ENCODE measurements at places on chromosomes 3 and 15.

DNA sequence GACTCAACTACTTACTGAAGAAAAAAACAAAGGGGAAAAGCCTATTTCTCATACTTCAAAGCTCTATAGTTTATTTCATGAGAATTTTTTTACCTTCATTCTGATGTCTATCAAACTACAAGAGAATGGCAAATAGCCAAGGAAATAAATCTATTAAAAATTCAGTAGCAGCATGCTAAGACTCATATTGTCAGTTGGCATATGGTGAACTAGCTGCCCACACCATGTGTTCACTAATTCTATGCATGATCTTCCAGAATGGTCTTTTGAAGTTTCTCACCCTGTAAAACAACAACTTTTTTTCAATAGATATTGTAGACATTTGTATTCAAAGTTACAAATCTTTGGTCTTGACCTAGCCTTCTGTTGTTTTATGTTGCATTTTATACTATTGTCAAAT, 386.2 kb downstream of the RSL24D1 start:
- no peak for DNase-seq

DNA sequence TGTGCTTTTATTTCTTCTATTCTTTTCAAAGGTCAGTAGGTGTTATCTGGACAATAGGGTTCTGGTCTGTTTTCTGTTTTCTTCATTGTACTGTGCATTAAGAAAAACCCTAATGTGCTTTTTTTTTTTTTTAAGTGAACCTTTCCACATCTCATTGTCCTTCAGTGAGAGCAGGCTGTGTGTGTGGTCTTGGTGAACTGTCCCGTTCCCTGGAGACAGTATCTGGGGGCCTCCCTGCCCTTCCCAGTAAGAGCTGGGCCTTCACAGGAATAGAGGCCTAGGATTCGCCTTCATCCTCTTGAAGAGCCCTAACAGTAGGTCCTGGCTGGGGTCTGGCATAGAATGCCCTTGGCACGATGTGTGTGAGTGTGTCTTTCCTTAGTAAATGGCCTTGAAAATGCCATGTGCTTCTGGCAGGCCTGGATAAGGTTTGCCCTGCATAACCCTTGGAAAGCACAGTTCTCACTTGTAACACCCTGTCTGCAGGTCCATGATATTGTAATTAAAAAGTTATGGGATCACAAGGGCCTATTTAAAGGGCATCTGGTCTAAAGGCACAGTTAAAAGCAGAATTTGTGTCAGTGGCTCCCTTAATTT, 81.2 kb downstream of the IGF1R start:
- DNase-seq: no peak

DNA sequence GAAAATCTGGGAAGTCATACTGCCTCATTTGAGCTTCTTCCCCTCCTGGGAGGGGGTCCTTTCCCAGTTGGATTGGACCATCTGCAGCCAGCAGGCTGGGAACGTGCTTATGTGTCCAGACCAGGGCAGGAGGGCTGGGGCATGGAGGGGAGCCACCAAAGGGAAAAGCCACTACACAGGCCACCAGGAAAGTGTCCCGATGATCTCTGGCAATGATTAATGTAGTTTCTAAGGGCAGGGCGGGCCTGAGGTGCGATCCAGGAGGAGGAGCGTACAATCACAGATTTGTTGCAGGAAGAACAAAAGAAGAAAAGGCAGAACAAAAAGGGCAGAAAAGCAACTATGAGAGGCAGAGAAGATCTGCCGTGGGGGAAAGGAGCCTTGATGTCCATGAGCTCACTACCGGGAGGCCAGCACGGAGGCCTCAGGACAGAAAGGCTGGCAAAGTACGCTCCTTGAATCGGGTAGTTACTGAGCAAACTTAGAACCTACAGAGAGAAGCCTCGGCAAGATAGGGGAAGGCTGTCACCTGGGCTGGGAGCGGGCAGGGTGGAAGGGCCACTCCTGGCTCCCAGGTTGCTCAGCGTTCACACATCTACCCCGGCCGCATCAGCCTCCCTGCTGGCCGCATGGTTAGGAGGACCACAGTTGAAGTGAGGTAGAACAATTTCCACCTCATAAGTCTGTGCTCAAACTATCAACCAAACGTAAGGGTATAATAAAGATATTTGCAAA, 79.5 kb upstream of the PCSK6 start:
- no peak for DNase-seq

- DNase-seq: no peak
Observed at GRCh38 chr3:8539419-8539818, 37.8 kb downstream of the LMCD1 start.

- DNase-seq: no peak
Observed at GRCh38 chr15:99054025-99054387, 46.4 kb upstream of the PGPEP1L start.

DNA sequence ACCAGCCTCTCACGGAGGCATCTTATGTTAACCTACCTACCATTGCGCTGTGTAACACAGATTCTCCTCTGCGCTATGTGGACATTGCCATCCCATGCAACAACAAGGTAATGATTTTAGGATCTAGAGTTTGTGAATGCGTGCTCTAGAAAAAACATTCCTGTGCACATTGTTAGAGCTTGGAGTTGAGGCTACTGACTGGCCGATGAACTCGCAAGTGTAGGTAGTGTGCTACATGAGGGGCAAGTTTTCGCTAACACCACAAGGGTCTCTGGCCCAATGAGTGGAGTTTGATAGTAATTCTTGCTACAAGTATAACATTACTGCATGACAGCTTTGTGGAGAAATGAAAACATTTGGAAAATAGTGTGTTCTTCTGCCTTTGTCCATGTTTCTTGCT, 4.4 kb downstream of the RPSA start:
- no peak for DNase-seq

DNA sequence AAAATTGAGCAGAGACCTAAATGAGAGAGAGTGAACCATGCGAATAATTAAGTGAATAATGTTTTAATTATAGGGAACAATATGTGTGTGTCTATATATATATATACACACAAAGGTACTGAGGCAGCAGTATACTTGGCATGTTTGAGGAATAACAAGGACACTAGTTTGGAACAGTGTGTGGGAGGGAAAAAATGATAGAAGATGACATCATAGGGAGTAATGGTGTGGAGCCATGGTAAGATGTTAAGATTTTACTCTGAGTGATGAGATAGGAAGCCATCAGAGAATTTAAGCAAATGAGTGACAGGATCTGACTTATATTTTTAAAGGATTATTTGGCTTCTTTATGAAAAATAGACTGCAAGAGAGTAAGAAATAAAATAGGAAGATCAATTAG, 29.1 kb downstream of the DTWD1 start:
- no peak for DNase-seq

GRCh38 chr3:69967156-69967555, 32.4 kb upstream of the SAMMSON start:
- no peak for DNase-seq

DNA sequence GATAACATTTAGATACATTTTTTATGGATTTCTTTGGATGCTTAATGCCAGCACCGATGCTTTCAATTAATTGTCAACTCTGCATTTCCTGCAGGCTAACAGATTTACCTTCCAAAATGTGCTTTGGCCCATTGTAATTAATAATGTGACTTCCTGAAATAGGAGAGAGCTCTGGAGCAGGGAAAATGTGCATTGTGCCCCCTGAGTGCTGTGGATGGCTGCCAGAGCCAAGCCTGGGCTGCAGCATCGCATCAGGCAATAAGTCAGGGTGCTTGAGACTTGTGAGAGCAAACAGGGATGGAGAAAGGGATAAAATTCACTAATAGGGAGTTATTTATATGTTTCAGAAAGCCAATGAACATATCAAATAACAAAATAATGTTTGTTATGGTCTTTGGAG, 133.8 kb downstream of the MOBP start:
- DNase-seq: no peak

DNA sequence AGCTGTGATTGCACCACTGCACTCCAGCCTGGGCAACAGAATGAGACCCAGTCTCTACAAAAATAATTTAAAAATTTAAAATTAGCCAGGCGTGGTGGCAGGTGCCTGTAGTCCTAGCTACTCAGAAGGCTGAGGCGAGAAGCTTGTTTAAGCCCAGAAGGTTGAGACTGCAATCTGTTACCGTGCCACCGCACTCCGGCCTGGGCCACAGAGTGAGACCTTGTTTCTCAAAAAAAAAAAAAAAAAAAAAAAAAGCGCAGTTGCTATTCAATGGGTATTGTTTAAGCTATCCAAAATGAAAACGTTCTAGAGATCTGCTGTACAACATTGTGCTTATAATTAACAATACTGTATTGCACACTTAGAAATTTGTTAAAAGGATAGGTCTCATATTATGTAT, 24.0 kb downstream of the ZNF148 start:
- no peak for DNase-seq

DNA sequence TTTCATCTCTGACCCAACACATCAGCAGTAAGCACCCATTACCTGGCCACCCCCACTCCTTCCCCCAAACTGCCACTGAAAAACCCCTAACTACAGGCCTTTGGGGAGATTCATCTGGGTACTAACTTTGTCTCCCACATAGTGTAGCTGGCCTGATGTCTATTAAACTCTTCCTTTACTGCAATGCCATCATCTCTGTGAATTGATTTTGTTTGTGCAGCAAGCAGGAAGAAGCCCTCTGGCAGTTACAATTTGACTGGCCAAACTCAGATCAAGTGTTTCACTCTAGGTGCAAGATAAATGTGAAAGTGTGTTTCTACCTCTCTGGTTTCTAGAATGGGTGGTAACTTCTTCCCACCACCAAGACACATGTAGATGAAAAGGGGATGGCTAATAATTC, 26.7 kb upstream of the OR5K4 start:
- no peak for DNase-seq

- no peak for DNase-seq
Observed at GRCh38 chr3:62602987-62603386, 229.6 kb upstream of the FEZF2 start.

GRCh38 chr3:154152741-154153140, 31.6 kb downstream of the ARHGEF26 start:
- DNase-seq: no peak

DNA sequence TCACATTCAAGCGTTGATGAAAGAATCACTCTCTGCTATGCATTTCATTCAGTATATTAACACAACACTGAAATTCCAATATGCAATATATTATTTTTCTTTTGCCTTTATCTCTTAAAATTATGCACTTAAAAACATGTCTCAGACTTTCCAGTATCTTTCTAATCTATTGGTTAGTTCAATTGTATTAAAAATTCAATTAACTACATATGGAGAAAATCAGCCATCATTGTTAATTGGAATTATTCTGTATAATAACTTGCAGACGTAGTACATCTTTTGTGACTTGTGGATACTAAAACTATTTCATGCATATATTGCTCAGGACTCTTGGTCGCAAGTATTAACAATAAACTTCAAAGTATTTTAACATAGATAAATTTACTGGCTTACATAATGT, 715.6 kb downstream of the GRM7 start:
- DNase-seq: no peak

GRCh38 chr3:192864941-192865340, 52.7 kb downstream of the MB21D2 start:
- DNase-seq: no peak

DNA sequence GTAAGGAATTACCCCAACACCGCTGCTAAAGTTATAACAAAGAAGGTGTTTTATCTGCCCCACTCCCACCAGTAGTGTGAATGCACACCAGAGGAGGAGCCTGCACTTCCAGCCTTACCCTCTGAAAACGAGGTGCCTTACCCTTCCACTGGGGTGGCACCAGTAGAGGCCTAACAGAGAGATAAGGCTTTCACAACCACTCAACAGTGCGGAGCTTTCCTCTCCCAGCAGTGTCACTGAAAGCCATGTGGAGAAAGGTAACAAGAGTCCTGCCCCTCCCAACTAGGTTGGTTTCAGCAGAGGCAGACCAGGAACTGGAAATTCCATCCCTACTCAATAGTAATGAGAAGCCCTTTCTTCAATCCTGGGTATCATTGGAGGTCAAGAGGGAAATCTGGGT, 539.2 kb downstream of the VGLL3 start:
- no peak for DNase-seq

DNA sequence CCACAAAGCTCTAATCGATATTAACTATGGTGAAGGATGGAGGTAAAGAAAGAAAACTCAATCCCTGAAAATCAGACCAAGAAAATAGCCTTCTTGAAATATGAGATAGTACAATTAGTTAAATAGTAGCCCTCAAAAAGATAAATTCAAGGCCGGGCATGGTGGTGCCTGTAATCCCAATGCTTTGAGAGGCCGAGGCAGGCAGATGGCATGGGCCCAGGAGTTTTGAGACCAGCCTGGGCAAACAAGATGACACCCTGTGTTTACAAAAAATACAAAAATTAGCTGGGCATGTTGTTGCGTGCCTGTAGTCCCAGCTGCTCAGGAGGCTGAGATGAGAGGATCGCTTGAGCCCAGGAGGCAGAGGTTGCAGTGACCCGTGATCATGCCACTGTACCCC, 31.6 kb upstream of the CEP152 start:
- DNase-seq: no peak

DNA sequence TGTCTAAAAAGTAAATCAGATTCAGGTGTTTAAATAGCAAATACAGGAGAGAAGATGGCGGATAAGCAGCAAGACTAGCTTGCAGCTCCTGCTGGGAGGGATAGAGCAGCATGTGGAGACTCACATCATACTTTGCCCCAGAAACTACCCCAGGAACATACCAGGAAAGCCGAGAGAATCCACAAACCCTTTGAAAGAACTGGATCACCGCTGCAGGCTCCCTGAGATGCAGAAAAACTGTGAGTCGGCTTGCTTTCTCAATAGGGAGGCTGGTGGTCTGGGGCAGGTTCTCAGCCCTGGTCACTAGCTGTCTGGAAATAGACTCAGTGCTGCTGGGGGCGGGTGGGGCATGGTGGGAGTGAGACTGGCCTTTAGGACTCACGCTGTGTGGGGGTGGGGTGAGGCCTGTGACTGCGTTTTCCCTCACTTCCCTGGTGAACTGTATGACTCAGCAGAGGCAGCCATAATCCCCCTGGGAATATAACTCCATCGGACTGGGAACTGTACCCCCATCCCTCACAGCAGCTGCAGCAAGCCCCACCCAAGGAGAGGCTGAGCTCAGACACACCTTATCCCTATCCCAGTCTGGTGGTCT, 142.8 kb downstream of the CNTN6 start:
- DNase-seq: no peak

GRCh38 chr3:51937611-51938450, 3.9 kb downstream of the RRP9 start:
- no peak for DNase-seq

DNA sequence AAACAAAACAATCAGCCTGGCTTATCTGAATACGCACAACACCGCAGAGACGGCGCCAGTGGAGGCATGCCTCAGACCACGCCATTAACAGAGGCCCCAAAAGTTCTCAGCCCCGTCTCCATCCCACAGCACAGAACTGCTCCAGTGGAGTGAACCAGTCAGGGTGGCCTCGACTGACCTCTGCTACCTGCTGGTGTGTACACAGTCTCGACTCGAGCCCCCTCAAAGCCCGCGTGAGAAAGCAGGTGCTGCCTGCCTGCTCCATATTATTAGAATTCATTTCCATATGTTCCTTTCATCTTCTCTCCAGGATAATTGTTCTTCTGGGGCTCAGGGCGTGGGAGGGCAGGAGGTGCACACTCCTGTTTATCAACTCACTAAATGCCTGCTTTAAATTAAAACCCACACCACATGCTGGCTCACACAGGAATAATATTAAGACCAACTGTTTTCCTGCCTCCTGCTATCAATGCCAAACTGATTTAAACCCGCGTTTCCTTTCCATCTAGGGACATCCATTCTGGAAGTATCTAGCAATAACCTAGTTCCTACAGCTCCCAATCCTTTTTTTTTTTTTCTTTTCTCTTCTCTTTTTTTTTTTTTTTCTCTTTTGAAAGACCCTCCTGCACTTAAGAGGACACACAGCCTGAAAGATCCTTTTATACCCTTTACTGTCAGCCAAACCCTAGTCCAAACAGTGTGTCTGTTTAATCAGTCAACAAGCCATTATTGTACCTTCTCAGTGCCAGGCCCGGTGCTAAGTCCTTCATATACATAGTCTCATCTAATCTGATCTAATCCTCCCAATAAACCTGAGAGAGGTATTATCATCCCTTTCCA, 101.2 kb downstream of the TLE3 start:
- DNase-seq: no peak
